ENCODE measurements at places on chromosomes 12 and 14. TPM values are rescaled to one million over a fixed set of nuclear protein-coding genes. Genes with fewer than 3 reads are reported as not detected.

Gene KRT75
- not detected for total RNA-seq

Gene PRKD1
- total RNA-seq, result not detected

DNA sequence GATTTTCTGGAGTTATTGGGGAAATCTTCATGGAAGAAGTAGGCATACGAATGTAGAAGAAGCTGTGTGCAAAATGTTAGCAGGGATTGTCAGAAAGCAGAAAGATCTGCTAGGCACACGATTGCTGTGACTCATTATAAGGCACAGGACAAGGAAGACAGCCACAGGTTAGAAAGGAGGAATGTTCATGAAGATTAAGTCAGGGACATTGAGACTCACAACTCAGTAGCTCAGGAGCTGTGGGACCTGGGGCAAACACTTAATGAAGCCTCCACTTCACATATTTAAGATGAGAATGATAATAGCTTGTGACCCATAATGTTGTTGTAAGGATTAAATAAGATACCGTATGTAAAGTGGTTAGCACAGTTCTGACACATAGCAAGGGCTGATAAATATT, 26.6 kb upstream of the RTRAF start:
- no peak for DNase-seq

- no peak for DNase-seq
These were observed 107.8 kb downstream of the CRACR2A start for GRCh38 chr12:3645091-3645490.

GRCh38 chr12:26369588-26369987, 174.2 kb downstream of the SSPN start:
- DNase-seq, result no peak

DNA sequence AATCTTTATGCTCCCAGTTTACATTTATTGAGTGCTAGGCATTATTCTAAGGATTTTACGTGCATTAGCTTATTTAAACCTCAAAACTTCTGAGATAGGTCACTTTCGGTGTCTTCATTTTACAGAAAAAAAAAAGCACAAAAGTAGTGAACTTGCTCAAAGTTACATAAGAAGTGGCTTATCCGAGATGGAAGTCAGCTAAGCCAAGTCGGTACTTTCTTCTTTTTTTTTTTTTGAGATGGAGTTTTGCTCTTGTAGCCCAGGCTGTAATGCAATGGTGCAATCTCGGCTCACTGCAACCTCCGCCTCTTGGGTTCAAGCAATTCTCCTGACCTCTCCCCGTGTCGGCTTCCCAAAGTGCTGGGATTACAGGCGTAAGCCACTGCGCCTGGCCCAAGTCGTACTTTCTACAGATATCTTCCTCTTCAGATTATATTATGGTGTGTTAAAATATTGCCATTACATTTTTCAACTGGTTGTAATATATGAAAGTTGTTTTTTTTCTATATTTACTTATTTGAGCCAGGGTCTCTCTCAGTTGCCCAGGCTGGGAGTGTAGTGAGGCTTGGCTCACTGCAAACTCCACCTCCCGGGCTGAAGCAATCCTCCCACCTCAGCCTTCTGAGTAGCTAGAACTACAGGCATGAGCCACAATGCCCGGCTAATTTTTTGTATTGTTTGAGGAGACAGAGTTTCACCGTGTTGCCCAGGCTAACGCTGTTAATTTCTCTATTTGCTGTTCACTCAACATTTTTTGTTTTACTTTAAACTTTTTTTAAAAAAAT, 8.9 kb downstream of the DPPA3 start:
- DNase-seq, result no peak

- DNase-seq, result peak; percentile 88
These were observed 54.5 kb downstream of the VCPKMT start for GRCh38 chr14:50061664-50062437.

- no peak for DNase-seq
These were observed 1.8 kb upstream of the GMFB start for GRCh38 chr14:54490445-54491175.

- no peak for DNase-seq
These were observed 15.0 kb downstream of the TMEM121 start for GRCh38 chr14:105541218-105541875.

DNA sequence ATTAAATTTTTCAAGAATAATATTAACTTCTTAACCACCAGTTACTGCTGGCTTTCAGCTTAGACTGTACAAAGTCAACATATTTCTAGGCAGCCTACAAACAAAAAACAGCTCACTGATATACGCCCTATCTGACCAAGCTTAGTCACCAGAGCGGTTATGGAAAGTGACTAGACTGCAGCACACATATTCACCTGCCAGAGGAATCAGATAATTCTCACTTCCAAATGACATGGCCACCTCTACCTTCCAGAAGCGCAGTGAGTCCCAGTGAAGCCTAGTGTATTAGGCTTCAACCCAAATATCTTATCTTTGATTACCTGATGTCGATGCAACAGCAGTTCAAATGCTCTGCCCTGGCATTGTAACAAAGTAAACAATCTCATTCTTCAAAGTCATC, 8.5 kb downstream of the STXBP6 start:
- no peak for DNase-seq

Gene RBMS2
- total RNA-seq, result 3.1 TPM

Gene SLC6A13
- total RNA-seq, result not detected

GRCh38 chr12:2417481-2418160, 364.8 kb downstream of the CACNA1C start:
- DNase-seq, result no peak

GRCh38 chr14:97544571-97544970, 747.4 kb downstream of the VRK1 start:
- DNase-seq, result no peak

Gene RPL10L
- not detected for total RNA-seq

DNA sequence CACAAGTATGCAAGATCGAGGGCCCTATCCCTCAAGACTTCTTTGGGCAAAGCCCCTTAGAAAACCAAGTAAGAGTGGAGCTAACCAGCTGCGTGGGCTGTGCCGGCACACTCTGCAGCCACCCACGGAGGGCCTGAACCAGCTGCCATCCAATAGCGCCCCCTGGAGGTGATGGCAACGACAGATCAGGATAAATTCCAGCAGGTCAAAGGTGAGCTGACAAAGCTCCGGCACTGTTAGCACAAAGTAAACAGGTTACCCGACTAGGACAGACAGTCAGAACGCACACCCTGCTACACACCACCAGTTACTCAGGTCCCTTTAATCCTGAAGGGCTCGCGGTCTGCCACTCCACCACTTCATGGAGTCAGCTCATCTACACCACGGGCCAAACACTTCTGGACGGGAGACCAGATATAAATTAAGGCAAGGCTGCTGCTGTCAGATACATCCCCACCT, 4.9 kb downstream of the ZBTB39 start:
- peak; percentile 84 for DNase-seq

GRCh38 chr14:74085047-74085637, 386 bp downstream of the LIN52 start:
- peak; percentile 46 for DNase-seq

GRCh38 chr14:61048640-61049039, 67.6 kb downstream of the SLC38A6 start:
- no peak for DNase-seq

Gene PLA2G1B
- not detected for total RNA-seq

- no peak for DNase-seq
These were observed 24.1 kb upstream of the CNTN1 start for GRCh38 chr12:40668099-40668529.

- DNase-seq, result no peak
These were observed 789.2 kb upstream of the FBXO33 start for GRCh38 chr14:40221428-40221827.

GRCh38 chr14:95871531-95871930, 5.1 kb upstream of the TUNAR start:
- no peak for DNase-seq

Gene NKX2-1
- total RNA-seq, result not detected

- DNase-seq, result peak; percentile 58
These were observed 606 bp downstream of the EP400 start for GRCh38 chr12:131950182-131950913.

DNA sequence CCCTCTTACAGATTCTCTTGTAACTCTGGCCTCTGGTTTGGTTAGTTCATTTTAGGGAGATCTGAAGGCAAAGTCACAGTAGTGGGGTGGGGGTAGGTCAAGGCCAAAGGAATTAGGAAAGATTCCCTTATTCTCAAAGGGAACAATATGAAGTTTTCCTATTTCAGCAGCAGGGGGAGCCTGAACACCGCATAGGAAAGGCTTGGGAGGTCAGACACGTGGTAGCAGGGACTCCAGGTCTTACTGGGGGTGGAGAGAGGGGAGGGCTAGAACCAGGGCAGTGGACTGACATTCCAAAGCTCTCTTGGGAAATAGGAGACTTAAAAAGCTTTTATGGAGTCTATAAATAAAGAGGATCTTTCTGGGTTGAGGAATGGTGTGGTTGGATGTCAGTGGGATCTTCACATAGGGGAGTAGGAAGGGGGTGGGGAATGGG, 1.3 kb downstream of the ZC3H10 start:
- peak; percentile 64 for DNase-seq

GRCh38 chr12:4135919-4136605, 137.5 kb upstream of the CCND2 start:
- peak; percentile 94 for DNase-seq

DNA sequence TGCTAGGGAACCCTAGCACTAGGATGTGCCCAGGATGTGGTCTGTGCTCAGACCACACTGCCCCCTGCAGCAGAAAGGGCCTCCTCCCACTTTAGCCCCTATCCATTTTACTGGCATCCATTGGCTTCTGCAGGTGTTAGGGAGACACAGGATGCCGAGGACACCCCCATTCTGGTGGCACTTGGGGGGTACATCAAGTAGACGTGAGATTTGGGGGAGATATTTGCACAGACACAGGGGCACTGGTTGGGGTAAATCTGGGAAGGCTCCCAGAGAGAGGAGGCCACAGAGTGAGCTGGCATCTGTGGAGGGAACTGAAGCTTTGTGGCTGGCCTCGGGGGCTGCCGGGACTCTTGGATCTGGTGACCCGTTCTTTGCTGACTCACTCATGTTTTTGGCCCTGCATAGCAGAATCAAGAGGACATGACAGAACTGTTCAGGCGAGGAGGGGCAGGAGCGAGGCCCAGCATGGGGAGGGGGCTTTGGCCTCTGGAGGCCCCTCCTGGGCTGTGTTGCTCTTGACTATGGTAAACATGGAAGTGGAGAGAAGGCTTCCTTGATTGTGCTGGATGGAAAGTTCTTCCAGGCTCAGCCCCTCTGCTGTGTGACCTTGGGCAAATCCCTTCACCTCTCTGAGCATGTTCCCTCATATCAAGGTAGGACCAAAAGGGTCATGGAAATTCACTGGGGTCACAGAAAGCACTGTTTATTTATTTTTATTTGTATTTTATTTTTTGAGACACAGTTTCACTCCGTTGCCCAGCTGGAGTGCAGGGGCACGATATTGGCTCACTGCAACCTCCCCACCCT, 1.8 kb downstream of the PLBD2 start:
- DNase-seq, result peak; percentile 22

- DNase-seq, result no peak
These were observed 22.8 kb downstream of the CPM start for GRCh38 chr12:68910128-68910527.

- peak; percentile 42 for DNase-seq
These were observed 35.1 kb downstream of the PPP2R5E start for GRCh38 chr14:63508033-63508432.

- DNase-seq, result peak; percentile 26
These were observed 16.5 kb upstream of the KRT78 start for GRCh38 chr12:52865090-52865944.

Gene RPL41
- 5,401 TPM for total RNA-seq

Gene WSCD2
- total RNA-seq, result not detected

DNA sequence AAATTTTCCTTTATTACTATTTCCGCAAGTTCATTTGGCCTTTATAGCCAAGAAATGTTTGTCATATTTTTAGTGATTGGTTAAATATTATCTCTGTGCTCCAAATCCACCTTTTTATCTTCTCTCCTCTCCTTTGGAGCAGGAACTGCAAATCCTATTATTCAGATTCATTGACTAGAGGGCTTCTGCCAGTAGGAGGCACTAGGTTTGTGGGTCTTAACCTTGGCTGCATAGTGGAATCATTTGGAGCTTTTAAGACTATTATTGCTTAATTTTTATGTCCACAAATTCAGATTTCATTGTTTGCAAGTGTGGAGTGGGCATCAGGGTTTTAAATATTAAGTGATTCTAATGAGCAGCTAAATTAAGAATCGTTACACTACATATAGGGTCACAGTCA, 75.3 kb upstream of the SYT10 start:
- DNase-seq, result no peak

Gene PLEKHG7
- not detected for total RNA-seq

Gene KCNC2
- not detected for total RNA-seq

DNA sequence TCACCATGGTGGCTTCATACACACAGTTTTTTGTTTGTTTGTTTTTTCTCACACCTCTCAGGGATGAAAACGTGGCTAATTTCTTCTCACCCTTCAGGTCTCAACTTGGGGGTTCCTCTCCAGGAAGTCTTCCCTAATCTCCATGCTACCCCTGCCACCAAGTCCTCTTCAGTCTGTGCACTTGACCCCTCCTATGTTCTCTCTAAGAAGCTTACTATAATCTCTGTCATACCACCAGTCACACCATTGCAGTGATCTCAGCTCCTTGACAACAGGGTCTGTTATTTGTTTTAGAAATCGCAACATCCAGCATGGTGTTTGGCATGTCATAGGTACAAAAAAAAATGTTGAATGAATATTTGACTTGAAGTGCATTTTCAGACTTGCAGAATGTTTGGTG, 83.4 kb downstream of the PRORP start:
- DNase-seq, result no peak

Gene FAM161B
- total RNA-seq, result 1.0 TPM

Gene RTL1
- total RNA-seq, result not detected

Gene ADGRD1
- 0.27 TPM for total RNA-seq

Gene KRT85
- total RNA-seq, result not detected

Gene GLI1
- 0.83 TPM for total RNA-seq

GRCh38 chr12:83473408-83474095, 786.8 kb downstream of the TMTC2 start:
- no peak for DNase-seq

- peak; percentile 76 for DNase-seq
These were observed 21.9 kb upstream of the ZFP36L1 start for GRCh38 chr14:68814539-68815297.

DNA sequence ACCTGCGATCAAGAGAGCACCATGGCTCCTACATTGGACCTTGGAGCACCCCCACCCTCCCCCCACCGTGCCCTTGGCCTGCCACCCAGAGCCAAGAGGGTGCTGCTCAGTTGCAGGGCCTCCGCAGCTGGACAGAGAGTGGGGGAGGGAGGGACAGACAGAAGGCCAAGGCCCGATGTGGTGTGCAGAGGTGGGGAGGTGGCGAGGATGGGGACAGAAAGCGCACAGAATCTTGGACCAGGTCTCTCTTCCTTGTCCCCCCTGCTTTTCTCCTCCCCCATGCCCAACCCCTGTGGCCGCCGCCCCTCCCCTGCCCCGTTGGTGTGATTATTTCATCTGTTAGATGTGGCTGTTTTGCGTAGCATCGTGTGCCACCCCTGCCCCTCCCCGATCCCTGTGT, 1.8 kb upstream of the RNU7-1 start:
- no peak for DNase-seq

All from activated CD8-positive, alpha-beta T cell treated with anti-CD3 and anti-CD28 coated beads for 36 hours (primary cell).